ENCODE measurements at places on chromosomes 7 and 10.

DNA sequence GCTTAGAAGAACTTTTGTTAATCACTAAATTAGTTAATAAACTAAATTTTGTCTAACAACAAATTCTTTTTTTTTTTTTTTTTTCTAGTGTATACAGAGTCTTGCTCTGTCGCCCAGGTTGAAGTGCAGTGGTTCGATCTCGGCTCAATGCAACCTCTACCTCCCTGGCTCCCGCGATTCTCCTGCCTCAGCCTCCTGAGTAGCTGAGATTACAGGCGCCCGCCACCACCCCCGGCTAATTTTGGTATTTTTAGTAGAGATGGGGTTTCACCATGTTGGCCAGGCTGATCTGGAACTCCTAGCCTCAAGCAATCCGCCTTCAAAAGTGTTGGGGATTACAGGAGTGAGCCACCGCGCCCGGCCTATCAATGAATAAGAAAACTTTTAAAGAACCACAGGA, 1.1 kb upstream of the IQUB start:
- no peak for DNase-seq

GRCh38 chr10:59586407-59586891, 123.2 kb downstream of the SLC16A9 start:
- no peak for DNase-seq

DNA sequence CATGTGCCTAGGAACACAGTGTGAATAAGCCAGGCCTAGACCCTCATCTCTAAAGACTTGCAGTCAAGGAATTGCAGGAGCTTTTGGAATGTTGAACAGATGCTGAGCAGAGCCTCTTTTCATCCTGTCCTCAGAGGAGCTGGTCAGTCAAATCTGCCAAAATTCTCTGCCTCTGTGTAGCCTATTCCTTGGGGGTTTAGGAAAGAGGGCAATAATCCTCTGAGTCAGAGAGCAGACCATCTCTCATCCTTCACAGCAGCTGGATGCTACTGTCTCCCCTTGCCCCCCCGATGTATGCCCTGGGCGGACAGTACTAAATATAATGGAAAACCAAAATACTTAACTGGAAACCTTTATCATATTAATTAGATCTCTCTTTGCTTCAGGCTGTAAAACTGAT, 52.6 kb downstream of the BICC1 start:
- DNase-seq: no peak

DNA sequence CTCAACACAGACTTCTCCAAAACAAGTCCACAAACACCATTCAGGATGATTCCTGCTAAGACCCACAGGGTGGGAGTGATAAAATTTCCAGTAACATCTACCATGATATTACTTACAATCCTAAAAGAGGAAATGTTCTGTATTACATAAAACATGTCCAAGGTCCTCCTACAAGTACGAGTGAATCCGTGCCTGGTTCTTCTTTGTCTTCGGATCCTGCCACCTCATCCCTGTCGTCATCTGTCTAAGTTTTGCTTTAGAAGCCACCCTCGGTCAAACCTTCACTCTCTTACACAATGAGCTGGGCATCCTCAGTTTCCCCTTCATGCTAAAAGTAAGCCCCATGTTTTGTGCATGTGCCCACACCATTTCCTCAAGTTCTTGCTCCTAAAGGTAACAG, 279.0 kb downstream of the KCNMA1 start:
- no peak for DNase-seq

DNA sequence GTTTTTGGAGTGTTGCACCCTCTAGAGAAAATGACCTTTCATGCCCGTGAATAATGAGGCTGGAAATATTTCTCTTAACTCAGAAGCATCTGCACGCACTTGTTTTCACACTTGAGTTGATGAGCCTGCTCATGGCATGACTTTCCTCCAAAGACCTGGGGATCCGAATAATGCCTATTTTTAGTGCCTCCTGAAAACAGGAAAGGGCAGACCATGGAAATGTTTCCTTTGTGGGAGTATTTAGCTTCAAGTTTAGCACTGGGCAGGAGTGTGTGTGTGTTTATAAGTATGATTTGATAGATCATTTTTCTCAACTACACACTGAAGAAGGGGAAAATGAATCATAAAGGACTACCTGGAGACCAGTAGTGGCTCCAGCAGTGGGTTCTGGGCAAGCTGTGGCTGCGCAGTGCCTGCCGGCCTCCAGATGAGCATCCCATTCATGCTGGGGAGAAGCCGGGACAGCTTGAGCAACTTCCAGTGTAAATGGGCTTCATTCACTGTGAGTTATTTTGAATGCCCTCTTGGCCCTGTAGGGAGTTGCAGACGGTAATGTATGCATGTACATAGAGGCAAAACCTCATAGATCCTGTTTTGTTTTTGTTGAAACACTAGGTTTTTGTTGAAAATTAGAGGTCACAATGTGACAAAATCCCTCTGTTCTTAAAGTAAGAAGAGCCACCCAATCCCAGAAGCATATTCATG, 117.8 kb upstream of the INSYN2A start:
- DNase-seq: no peak

DNA sequence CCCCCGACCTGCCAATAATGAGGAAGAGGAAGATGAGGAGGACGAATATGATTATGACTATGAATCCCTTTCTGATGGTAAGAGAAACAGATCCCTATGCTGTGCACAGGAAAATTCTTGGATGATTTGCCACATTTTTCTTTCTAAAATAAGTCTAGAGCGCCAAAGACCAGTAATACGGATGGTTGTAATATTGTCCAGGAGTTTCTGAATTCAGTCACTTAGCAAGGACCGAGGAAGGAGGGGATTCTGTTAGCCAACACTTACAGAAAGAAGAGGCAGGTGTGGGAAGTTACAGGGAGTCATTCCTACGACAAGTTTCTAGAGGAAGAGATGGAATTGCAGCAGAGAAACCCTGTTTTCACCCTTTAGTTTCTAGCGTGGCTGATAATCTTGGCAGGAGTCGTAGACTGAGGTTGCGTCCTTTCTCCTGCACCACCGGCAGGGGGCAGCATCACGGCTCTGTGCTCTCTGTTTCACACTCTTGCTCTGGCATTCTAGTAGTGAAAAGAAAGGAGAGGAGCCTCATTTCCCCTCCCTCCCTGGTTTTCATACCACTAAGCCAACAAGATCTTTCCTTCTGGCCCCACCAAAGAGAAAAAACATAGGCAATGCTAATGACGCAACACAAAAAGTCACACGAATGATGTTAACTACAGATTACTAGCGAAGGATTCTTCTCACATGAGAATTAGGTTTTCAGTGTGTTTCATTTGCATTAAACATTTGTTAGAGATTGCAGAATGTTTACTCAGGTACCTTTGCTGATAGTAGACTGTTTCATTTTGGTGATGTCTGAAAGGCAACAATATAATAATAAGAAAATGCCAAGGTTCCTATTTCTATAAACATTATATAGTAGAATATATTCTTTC, 82.7 kb downstream of the NOC3L start:
- DNase-seq: peak; percentile 9

GRCh38 chr10:62302760-62303159, 34.1 kb upstream of the RTKN2 start:
- DNase-seq: no peak

DNA sequence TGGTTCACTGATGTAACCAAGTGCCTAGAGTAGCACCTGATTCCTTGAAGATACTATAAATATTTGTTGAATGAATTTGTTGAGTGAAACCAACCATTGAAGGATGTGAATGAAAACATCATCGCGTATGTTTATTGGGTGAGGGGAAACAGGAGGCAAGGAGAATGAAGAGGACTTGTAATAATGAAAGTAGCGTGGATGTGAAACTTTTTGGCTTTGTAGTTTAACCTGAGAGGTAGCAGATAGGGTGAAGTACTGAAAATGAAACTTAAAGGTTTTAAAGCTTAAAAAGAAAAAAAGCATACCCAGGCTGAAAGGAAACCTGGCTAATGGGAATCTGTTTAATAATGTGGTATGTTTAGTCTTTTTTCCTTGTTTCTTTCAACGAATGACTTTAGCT, 5.2 kb downstream of the CCNY start:
- DNase-seq: no peak

DNA sequence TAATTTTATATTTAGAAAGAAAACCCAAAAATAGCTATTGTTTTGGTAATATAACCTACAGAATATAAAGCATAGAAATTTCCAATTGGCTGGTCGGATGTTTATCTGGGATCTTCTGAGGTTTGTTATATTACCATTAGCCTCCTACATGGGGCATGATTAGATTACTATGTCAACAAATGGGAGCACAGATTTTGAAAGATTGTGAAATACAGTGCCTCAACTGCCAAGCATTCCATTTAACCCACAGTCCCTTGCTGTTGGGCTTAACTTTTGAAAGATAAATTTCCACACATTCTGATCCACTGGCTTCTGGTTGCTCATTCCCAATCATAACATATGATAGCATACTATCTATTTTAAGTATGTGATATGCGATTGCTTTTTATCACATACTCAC, 455.4 kb upstream of the C7orf33 start:
- DNase-seq: no peak

- no peak for DNase-seq
Measured at GRCh38 chr10:76251841-76252671, 820.6 kb downstream of the LRMDA start.

DNA sequence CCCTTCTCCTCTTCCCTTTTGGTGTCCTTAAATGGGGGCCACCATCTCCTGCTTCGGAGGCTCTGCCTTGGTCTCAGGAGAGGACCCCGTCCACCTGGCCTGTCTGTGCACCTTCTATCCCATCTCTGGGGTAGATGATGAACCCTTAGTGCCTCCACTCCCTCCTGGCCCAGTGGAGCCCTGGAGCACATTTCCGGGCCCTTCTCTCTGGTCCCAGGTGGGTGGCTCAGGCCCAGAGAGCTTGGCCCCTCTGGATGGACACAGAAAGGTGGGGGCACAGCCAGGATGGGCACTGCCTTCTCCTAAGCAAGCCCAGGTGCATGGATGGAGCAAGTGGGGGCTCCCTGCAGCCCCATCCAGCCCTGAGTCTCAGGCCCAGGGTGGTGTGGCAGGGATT, 121.4 kb upstream of the RET start:
- DNase-seq: no peak

- DNase-seq: no peak
Measured at GRCh38 chr7:119065966-119066365, 841.5 kb downstream of the ANKRD7 start.

DNA sequence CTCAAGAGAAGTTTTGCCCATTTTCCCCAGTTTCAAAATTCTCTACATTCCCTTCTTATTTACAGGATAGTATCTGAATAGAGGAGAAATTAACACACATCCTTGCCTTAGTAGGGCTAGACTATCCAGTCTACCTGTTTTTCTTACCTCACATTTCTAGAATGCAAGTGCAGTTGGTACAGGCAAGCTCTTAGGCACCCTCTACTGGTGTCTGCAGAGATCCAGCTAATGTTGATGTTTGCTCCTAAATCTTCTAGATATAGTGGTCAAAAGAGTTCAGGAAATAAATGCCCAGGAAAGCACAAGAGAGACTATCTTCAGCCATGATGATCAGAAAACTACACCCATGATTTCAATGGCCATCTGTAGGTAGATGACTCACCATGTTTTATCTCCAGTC, 205.3 kb downstream of the HTR7 start:
- no peak for DNase-seq

- no peak for DNase-seq
Measured at GRCh38 chr7:33849971-33850559, 55.3 kb upstream of the BMPER start.

DNA sequence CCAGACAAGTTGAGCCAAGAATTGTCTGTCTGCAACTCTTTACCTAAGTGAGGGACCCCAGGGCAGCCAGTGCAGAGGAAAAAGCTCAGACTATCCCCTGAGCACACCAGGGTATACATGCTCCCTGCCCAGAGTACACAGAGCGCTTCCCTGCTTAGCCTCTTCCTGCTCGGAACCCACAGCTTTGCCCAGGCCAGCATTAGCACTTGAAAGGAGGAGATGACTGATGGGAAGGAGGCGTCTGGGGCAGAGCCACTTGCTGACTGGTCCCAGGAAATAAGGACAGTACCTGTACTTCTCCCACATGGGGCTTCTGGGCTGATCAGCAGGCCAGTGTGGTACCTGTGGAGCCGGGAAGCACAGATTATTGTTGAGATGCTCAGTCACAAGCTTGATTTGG, 48.4 kb upstream of the TRIM8 start:
- DNase-seq: no peak

Data from anterior cingulate cortex (tissue), 58 donors.